ENCODE measurements at places on chromosomes 11 and 22.

GRCh38 chr11:2510626-2511402 is 66.0 kb downstream of the KCNQ1 start:
- DNase-seq, result no peak
- no peaks in the 10 kb centered on the region for H3K27me3 ChIP-seq
- no peaks in the 10 kb centered on the region for H3K36me3 ChIP-seq
- H3K27ac ChIP-seq, result no peak overlapping the region
- no peaks in the 10 kb centered on the region for H3K4me1 ChIP-seq

- no peaks in the 10 kb centered on the region for H3K36me3 ChIP-seq
- no peak overlapping the region for H3K27ac ChIP-seq
- no peak overlapping the region for H3K4me3 ChIP-seq
Measured at GRCh38 chr11:7677796-7678201, 4.5 kb upstream of the CYB5R2 start.

- no peak for DNase-seq
- H3K27ac ChIP-seq, result no peak overlapping the region
- no peaks in the 10 kb centered on the region for H3K36me3 ChIP-seq
Measured at GRCh38 chr11:44007481-44008087, 40.2 kb upstream of the ACCSL start.

GRCh38 chr11:134802116-134802515 is 390.1 kb upstream of the B3GAT1 start:
- H3K27me3 ChIP-seq, result no peaks in the 10 kb centered on the region
- no peaks in the 10 kb centered on the region for H3K36me3 ChIP-seq
- no peak overlapping the region for H3K27ac ChIP-seq
- no peaks in the 10 kb centered on the region for H3K4me1 ChIP-seq
